ENCODE measurements at places on chromosomes 3 and 15.

DNA sequence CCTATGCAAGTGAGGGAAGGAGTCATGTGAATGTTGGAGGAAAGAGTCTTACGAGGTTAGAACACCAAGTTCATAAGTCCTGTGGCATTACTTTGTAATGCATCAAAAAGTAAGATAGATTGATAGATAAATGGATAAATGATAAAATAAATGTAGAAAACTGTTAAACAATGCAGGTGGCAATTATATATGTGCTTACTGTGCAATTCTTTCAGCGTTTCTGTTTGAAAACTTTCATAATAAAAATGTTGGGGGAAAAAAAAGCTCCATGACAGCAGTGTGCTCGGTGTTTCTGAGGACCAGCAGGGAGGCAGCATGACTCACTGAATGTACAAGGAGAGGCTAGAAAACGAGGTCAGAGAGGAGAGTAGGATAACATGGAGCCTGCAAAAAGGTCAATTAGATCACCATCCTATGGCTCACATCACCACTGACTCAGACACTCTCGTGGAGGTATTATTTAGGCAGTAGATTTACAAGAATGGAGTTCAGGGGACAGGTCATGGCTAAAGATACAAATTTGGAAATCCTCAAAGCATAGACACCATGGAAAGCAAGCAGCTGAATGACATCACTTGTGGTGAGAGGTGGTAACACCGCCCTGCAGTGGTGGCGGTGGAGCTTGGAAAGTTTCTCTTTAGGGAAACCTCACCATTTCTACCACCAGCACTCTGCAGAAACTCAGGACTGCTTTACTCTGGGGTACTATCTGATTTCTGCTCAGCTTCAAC is 219.8 kb downstream of the CTNNB1 start:
- DNase-seq, result no peak

- DNase-seq, result no peak
Measured at GRCh38 chr3:35746492-35746891, 107.2 kb downstream of the ARPP21 start.

- no peak for DNase-seq
Measured at GRCh38 chr15:28922707-28923012, 36.9 kb downstream of the APBA2 start.

DNA sequence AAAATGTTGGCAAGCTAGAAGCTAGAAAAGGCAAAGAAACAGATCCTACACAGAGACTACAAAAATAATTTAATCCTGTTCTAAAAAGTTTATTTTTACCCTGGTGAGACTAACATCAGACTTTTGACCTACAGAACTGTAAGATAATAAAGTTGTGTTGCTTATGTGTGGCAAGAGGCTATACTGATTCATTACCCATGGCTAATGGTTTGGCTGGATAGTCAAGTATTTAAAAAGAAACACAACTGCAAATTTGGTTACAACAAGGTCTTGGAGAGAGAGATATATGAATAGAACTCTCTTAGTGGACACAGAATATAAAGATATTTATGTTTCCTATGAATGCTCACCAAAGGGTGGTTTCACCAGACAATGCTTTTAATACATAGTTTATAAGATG is 364.2 kb upstream of the PLSCR5 start:
- no peak for DNase-seq

DNA sequence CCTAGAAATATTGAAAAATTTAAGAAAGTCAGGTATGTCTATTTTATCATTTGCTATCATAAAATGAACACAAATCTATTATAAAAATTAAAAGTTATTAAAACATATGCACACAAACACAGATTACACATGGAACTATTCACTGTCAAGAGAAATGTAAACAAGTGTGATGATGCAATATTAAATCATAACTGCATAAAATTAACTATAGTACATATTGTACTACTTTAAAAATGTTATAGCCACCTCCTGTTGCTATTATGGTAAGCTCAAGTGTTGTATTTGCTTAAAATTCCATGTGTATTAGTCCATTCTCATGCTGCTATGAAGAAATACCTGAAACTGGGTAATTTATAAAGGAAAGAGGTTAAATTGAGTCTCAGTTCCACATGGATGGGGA is 54.7 kb upstream of the CMC1 start:
- no peak for DNase-seq

- DNase-seq, result no peak
Measured at GRCh38 chr3:47227678-47228077, 54.9 kb downstream of the KIF9 start.

GRCh38 chr3:168051531-168052471 is 43.9 kb downstream of the GOLIM4 start:
- no peak for DNase-seq

DNA sequence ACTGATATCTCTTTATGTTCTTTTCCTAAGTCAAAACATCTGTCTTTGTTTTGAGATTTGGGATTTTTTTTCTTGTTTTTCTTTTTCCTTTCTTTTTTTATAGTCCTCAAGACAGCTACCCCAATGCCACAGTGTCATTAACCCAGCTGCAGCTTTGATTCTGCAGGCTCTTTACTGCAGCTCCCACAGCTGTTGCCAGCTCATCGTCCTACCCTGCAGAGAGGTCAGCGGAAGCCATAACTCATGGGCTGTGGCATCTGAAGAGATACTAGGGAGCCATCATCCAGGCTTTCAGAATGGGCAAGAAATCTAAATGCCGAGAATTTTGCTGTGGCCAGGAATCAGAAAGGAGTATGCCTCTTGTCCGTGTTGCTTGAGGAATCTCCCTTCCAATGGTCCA is 44.3 kb upstream of the SLC24A5 start:
- no peak for DNase-seq

GRCh38 chr3:131048030-131048429 is 21.4 kb downstream of the NEK11 start:
- DNase-seq, result no peak

- DNase-seq, result no peak
Measured at GRCh38 chr3:141246224-141246957, 14.8 kb downstream of the PXYLP1 start.

DNA sequence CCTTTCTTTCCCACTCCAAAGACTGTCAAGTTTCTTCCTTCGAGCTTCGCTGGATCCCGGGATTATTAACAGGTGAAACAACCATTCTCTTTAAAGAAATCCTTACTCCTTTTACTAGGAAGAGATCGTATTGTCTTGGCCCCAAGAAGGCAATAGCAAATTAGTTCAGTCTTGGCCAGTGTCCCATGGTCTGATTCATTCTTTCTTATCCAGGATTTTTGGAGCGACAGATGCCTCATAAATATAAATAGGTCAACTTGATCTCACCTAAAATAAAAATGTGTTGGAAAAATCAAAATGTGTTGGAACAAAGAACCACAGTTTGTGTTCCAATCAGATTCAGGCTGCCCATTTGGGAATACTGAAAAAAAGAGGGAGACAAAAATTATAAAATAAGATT is 140.1 kb upstream of the TMEM108 start:
- no peak for DNase-seq

GRCh38 chr3:107910713-107911259 is 180.0 kb downstream of the CD47 start:
- DNase-seq, result no peak

GRCh38 chr3:144273601-144274000 is 302.0 kb downstream of the DIPK2A start:
- no peak for DNase-seq

- DNase-seq, result no peak
Measured at GRCh38 chr15:38378161-38378560, 75.8 kb upstream of the FAM98B start.

DNA sequence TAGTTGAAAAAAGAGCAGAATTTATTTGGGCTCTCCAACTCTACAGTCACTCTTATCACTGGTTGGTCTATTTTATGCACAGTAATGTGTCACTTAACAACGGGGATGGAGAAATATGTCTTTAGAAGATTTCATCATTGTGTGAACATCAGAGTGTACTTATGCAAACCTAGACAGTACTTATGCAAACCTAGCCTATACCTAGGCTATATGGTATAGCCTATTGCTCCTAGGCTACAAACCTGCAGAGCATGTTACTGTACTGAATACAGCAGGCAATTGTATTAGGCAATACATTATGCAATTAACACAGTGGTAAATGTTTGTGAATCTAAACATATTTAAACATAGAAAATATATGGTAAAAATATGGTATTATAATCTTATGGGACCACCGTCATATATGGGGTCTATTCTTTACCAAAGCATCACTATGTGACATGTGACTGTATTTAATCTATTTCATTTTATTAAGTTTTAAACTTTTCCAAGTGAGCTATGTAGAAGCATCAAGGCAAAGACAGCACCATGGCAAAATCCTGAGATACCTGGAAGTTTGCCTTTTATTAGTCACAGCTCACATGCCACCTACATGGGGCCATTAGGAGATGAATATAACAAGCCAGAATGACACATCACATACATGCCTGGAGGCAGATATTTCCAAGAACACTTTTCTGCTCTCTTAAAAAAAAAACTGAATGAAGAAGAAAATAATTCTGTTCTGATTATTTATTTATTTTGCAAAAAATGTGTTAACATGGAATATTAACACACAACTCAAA is 537.4 kb downstream of the TUSC7 start:
- DNase-seq, result no peak

GRCh38 chr15:66735909-66736305 is 33.9 kb downstream of the SMAD6 start:
- no peak for DNase-seq

DNA sequence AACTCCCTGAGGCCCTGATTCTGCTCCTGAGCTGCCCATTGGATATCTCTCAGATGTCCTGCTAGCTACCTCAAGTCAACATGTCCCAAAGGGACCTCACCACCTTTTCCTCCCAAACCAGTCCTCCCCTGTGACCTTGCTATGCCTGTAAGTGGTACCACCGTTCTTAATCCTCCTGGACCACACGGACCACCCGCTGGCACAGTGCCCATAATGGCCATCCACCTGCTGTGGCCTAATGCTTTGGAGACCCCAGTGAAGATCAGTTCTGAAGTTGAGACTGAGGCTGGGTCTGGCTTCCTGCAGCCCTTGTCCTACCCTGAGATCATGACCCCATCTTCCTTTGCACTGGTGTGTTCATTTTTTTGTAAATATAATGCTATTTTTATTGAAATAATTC is 15.0 kb upstream of the VPS8 start:
- no peak for DNase-seq

GRCh38 chr3:49500732-49501609 is 30.9 kb downstream of the DAG1 start:
- no peak for DNase-seq

DNA sequence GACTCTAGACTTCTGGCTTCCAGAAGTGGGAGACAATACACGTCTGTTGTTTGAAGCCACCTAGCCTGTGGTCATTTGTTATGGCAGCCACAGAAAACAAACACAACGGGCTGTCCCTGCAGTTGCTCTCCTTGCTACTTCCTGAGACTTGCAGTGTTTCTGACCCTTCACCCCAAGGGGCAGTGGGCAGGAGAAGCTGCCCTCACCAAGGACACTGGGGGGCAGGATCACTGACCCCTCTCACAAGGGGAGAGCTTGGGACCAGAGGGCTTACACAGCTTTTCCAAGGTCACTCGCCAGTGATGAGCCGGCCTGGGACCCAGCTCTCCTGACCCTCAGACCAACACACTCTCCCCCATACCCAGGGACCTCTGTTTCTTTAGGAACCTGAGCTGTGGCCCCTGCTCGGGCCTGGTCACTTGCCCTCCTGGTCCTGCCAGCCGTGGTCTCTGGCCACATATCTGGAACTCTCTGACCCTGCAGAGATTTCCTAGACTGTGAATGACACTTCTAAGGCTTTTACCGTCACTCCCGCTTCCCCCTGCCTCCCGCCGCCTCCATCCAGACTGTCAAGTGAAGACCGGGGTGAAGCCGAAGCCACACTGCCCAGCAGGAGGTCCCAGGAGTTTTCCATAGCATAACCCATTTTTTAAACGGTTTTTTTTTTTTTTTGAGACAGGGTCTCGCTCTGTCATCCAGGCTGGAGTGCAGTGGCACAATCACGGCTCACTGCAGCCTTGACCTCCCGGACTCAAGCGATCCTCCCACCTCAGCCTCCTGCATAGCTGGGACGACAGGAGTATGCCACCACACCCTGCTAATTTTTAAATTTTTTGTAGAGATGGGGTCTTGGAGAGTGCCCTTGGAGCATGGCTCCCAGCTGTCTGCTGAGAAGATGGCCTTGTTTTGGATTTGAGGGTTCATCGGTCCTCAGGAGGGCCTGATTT is 4.4 kb downstream of the ATP2B2 start:
- no peak for DNase-seq

DNA sequence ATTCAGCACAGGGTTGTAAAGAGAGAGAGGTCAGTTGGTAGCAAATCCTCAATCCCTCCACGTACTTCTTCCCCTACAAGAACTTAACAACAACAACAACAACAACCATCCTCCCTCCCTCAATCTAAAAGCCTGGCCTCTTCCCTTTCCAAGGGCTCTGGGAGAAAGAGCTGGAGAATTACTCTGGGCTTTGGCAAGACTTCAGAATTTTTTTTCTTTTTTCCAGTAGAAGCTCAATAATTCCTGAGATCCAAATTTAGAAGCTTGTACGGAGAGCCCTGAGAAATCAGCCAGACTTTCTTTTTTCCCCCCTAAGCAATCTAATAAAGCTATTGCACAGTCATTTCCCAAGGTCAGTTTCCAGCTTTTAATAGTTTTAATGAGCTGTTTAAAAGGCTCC is 95.8 kb upstream of the CACNA2D3 start:
- DNase-seq, result no peak

DNA sequence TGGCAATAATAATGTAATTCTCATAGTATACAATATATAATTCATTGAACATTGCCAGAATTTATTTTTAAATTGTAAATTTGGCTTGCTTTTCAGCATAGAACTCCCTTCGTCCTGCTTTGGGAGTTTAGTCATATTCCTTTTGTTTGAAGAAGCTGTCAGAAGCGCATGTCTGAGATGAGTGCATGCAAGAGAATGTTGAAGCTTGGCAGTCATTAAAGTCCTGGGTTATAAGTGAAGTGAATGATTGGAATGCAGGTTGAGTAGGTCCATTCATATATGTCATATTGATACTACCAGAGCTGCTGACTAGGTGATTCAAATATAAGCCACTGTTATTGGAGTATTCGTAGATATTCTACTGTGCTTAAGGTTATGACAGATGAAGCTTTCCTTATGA is 243.6 kb upstream of the MDFIC2 start:
- DNase-seq, result no peak

- peak; percentile 1 for DNase-seq
Measured at GRCh38 chr3:87167628-87168456, 59.3 kb upstream of the CHMP2B start.

DNA sequence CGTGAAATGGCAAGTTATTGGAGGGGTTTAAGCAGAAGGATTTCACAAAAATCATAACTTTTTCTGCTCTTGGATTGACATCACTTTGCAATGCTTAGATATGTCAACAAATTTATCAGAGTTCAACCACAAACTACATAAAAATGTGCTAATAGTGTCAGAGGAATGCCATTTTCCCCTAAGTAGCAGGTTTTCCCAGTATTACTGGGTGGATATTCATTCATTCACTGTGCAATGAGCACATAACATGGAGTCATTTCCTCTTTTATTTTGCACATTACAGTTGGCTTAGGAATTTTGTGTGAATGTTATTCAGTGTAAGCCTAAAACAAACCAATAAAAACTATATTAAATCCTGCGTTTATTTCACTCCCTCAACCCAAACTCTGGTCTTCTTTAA is 537.3 kb upstream of the MCTP2 start:
- DNase-seq, result no peak

Measured in activated CD4-positive, alpha-beta T cell treated with anti-CD3 and anti-CD28 coated beads, Interleukin-2, amount 50 U/mL, for 1 hour (primary cell).